ENCODE measurements at places on chromosomes 12 and 14.

DNA sequence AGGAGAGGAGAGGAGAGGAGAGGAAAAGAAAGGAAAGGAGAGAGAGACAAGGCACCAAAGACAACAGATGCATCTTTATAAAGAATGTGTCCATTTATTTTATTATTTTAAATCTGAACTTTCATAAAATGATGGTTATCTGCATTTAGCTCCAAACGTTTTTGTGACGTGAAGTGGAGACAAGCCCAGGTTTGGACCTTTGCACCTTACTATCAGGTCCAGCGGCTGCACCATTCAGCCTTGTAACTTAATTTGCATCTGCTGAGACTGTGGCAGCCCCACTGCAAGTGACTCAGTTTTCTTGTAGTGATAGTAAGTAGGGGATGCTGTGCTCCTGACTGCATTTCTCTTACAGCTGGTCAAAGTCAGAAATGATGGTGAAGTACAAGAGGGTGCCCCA, 130.7 kb downstream of the NTF3 start:
- no peak for DNase-seq

- no peak for DNase-seq
Measured at GRCh38 chr12:11794751-11795150, 145.3 kb downstream of the ETV6 start.

- no peak for DNase-seq
Measured at GRCh38 chr12:54300225-54300731, 537 bp downstream of the NFE2 start.

- no peak for DNase-seq
Measured at GRCh38 chr12:58504143-58504938, 416.0 kb downstream of the LRIG3 start.

- DNase-seq: no peak
Measured at GRCh38 chr14:95313707-95314106, 6.0 kb downstream of the CLMN start.

DNA sequence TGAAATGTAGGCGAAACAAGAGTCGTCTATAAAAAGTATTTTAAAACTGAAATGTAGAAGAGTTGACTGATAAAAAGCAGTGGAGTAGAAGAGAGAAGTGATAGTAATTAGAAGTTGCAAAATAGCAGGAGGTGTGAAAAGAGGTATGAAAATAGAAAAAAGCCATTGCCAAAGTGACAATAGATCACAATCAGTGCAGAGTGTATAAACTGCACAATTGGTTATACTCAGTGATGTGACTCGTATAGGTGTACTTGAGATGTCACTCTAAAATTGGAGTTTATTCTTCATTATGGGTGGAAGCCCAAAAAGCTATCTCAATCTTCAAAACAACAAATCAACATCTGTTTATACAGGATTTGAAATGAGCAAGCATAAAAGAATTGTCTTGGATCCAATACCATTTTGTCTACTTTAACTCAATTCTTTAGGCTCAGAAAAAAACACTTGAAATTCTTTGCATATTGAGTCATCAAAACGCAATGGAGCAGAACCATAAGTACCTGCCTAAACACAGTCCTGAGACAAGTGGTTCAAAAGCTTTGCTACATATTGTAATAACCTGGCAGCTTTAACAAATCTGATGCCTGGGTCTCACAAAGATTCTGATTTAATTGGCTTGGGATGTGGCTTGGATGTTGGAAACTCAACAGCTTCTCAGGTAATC, 8.8 kb downstream of the IKBIP start:
- no peak for DNase-seq

Measured in CD4-positive, alpha-beta T cell treated with Interleukin-1 beta for 1 hour (primary cell).